Renal cortical epithelial cell (primary cell): ENCODE measurements at places on chromosomes 7 and 10. TPM values are rescaled to one million over a fixed set of nuclear protein-coding genes. Genes with fewer than 3 reads are reported as not detected.

The FFAR4 gene
- not detected in 2 replicates for total RNA-seq

- no peak for DNase-seq
These were observed 81.5 kb downstream of the ZNF22 start for GRCh38 chr10:45082176-45082575.

GRCh38 chr10:88733215-88733614 lies 26.6 kb upstream of the LIPN start:
- peak; percentile 15 for DNase-seq

The GRIFIN gene
- not detected in 2 replicates for total RNA-seq

The GPRIN2 gene
- 29.2 and 30.4 TPM in 2 replicates for total RNA-seq

DNA sequence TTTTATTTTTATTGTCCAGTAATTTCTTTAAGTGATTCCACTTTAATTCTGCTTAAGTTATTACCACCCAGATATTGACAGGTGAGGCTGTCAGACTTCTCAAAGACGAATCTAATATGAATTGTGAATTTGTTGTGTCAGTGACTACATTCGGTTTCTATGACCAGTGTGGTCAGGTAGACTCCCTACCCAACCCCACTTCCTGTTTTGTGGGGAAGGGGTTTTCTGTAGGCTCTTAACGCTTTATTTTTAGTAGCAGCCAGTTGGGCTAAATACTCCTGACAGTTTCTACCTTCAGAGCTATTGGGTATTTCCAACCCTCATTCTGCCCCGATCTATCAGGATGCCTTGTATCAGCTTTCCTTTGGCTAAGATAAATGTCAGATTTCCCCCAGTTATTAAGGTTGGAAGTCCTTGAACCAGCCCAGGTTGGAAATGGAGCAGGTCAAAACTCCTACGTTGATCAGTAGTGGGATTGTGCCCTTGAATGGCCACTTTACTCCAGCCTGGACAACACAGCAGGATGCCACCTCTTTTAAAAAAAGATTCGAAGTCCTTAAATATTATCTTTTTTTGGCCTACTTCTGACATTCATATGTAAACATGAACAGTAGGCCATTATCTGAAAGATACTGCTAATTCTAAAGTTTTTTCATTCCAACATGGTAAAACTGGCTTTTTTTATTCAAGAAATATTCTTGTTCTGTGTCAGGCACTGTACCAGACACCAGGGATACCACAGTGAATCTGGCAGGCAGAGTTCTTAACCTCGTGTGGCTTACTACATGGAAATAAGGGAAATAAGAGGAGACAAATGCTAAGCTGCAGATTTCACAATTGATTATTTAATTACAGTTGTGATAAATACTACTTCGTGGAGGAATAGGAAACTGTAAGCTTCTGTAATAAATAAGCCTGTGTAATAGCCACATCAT lies 133.3 kb upstream of the SAMD8 start:
- no peak for DNase-seq

GRCh38 chr7:112556633-112557032 lies 75.8 kb downstream of the LSMEM1 start:
- peak; percentile 33 for DNase-seq

DNA sequence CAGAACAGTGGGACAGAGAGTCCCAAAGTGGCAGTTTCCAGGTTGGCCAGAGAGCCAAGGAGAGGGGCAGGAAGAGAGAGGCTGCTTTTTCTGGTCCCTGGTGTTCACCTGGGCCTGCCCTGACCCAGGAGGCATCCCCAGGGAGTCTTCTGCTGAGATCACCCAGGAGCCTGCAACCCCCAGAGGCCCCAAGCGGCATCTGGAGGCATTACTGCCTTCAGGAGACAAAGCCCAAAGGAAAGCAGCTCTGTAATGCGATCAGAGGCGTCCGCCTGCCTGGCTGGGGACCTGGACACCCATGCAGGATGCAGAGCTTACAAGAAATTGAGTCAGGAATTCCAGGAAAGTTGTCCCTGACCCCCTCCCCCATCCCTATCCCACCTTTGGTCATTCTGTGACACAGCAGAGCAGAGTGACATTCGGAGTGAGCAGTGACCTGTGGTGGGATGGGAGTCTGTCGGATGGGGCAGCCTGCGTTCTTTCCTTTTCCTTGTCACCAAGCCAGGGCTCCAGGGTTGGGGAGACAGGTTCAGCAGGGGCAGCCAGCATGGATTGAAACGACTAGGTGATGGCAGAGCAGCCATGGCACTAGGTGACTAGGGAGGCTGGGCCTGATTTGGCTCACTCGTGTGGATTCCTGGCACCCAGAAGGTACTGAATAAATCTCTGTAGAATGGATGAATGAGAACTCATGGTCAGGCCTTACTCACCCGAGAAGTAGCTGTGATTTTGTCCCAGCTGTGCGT lies 10.4 kb downstream of the UNC5B start:
- DNase-seq: no peak
